GF-D8 (cell line): ENCODE measurements at places on chromosomes 2 and 18.

DNA sequence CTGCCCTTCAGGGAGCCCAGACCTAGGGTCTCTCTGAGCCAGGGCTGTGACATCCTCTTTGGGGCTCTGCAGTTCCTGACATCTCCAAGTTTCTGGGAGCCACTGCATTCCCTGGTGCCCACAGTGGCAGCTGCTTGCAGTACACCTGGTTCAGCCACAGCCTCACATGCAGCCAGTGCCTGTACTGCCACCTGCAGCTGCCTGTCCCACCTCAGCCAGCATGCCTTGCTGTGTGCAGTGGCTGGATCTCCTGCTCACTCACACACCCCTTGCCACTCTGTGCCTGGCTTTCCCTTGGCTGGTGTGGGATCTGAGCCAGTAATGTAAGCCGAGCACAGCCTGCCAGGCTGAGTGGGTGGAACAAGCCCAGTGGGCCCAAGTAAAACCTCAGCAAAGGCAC, 1288.7 kb downstream of the CNTNAP5 start:
- no peak for DNase-seq

DNA sequence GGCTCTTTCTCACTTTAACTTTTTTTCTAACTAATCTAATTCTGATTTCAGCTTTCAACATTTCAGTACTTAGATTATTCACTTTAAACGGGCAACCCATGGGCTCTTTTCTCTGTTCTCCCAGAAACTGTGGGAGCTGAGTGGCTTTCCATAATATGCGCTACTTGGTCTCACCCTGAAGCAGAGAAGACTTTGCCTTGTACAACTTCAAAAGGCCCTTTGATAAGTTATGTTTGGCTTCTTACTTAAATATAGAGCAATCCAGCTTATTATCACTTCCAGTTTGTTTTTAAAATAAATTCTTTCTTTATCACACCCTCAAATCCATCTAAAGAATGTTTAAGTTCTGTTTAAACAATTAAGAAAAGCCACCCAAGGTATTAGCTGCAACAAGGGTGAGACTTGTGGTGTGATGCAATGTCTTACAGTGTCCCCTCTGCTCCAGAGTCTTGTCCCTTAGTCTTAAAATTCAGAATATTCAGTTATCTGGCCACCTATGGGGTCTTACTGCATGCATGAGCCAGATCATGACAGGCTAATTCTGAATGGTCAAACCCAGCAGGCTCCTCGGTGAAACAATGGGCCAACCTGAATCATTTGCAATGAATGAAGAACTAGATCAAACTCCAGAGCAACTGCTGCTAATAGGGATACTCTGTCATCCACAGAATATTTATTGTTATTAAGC, 38.8 kb downstream of the GCG start:
- no peak for DNase-seq

- DNase-seq: peak; percentile 5
Measured at GRCh38 chr18:65753520-65753919, 2.7 kb downstream of the CDH7 start.

GRCh38 chr2:111035830-111036441, 84.8 kb upstream of the BCL2L11 start:
- no peak for DNase-seq

DNA sequence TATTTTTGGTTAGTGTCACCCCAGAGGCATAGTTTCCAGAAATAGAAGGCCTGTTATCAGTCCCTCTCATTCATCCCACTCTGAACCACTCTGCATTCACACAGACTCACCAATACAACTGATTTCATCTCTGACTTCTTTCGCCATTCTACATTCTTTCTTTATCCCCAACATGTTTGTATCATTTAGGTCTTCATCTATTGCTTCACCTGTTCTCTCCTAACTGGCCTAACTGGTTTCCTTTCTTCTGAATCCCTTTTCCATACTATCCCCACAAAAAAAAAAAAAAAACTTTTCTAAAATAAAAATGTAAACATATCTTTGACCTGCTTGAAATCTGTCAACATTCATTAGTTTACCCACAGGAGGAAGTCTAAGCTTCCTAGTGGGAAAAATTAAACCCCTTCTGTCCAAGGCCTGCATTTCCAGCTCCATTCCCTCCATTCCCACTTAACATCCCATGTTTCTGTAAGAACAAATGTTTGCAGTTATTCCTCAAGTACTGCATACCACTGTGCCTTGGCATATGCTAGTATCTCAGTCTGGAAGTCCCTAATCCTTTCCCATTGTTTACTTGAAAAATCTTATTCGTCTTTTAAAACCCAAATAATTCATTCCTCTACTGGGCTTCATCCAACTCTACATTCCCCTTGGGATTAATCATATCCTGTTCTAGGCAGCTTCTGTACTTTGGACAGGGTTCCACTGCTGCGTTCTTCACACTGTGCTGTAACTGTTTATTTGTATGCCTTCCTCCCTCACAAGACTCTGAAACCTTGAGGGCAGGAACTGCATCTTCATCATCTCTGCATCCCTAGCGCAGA, 68.5 kb downstream of the FIGN start:
- DNase-seq: no peak

DNA sequence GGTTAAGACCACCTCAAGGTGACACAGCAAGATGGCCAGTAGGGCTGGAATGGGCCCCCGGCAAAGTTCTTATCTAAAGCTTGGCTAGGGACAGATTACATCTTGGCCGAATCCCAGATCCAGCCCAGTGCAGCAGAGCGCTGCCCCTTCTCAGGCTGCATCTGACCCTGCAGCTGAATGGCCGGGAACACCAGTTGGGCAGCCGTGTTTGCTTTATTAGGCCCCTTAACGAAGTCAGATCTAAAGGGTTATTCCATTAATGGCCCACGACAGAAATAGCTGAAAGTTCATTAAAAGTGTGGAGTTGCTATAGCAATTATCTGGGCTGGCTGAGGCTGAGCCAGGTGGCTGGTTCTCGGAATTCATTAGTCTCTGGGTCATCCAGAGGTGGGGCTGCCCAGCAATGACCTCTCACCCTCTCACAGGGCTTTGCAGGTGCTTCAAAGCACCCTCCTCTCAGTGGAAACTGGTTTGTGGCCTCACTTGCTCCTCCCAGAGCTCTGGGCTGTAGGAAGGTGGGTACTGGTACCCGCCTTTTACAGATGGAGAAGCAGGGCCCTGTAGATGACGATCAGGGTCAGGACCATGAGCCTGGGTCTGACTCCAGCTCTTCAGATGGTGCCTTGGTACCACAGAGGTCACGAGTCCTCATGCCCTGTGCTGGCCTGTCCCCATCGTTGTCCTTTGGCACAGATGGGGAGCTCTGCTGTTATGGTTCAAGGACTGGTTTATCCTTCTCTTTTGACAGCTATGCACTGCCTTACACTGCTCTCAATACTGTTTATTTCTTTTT, 68.8 kb downstream of the EMX1 start:
- DNase-seq: no peak

DNA sequence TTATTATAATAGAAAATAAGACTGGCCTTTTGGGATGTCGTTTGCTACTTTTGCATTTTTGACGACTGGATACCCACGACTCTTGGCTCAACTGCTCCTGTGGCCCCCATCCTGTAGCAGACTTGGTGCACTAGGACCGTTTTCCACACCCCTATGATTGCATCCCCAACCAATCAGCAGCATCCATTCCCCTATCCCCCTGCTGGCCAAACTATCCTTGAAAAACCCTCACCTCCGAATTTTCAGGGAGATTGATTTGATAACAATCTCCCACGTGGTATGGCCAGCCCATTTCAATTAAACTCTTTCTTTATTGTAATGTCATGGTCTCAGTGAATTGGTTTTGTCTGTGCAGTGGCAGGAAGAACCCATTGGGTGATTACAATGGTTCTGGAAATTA, 37.9 kb upstream of the TTR start:
- DNase-seq: no peak

- no peak for DNase-seq
Measured at GRCh38 chr2:118954297-118955060, 12.5 kb downstream of the MARCO start.
